Erythroblast (primary cell): ENCODE measurements at places on chromosomes 12 and 14.

DNA sequence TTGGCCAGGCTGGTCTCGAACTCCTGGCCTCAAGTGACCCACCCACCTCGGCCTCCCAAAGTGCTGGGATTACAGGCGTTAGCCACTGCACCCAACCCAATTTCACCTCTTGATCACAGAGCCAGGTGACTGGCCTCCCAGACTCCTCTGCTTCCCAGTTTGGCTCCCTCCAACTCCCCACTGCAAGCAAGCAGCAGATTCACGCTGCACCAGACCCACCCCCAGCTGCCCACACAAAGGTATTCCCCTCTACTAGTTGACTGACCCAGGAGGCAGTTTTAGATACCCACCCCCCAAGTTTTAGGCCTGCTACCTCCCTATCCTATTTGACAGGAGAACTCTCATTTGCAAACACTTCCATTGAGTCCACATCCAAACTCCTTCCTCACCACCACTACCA lies 5.2 kb downstream of the RARG start:
- no peak for DNase-seq

DNA sequence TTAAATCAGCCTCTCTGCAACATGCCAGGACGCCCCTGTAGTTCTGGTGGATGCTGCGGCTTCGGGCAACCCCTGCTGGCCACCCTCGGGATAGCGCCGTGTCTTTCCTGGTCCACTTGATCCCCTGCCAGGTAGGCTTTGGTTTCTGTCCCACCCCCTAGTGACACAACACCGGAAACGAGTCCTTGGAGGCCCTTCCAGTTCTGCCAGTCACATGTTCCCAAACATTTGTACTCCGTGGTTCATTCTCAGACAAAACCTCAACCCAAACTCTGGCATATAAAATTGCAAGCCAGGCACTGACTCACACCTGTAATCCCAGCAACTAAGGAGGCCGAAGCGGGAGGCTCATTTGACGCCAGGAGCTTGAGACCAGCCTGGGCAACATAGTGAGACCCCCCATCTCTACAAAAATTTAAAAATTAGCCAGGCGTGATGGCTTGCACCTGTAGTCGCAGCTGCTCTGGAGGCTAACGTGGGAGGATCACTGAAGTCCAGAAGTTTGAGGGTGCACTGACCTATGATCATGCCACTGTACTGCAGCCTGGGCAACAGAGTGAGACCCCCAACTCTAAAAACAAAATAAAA lies 37.0 kb downstream of the RASAL1 start:
- peak; percentile 49 for DNase-seq

GRCh38 chr12:55372521-55372920 lies 9.7 kb downstream of the OR6C75 start:
- DNase-seq: no peak

GRCh38 chr12:25615119-25615518 lies 62.0 kb upstream of the LMNTD1 start:
- peak; percentile 46 for DNase-seq

DNA sequence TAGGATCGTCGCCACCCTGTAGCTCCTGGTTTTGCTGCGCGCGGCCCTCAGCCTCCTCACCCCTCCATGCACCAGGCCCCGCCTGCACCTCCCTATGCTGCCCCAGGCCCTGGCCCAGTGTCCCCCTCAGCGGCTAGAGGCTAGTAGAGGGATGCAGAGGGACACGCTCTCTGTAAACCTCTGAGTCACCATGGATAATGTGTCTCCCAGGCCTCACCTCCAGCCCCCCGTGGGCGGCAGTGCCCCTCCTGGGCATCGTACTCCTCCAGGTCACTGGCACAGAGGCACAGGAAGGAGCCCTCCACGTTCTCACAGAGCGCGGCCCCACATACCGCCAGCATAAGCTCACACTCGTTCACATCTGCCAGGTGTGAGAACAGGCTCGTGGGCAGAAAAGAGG lies 12.3 kb downstream of the ISCA2 start:
- DNase-seq: no peak

DNA sequence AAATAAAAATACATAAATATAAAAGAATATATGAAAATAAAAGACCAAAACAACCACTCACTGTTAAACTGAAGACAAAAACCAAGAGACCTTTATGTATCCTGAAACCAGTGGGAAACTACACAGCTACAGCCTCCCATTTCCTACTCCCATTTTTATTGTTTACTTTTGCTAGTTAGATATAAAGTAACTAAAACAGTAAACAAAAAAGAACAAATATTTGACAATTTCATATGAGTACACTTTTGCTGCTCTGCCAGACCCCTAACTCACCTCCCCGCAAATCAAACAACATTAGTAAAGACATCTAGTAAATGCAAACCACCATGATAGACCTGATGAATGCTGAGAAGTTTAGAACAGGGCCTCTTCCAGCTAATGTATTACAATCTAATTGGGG lies 97.1 kb downstream of the BCL2L14 start:
- DNase-seq: no peak

GRCh38 chr14:70333728-70334127 lies 25.8 kb downstream of the COX16 start:
- no peak for DNase-seq

DNA sequence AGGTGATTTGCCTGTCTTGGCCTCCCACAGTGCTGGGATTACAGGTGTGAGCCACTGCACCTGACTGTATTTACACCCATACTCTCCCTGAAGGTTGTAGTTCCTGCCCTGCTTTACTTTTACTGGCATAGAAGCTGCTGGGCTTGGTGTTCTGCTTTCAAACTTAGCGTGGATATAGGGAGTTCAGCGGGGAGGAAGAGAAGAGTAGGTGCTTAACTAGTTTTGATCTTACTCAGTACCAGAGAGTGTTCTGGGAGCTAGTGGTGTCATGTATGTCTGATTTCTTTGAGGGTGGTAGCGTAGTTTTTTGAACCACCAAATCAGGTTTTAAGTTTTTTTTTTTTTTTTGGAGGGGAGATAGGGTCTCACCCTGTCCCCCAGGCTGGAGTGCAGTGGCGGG lies 13.8 kb downstream of the RCOR1 start:
- DNase-seq: no peak

DNA sequence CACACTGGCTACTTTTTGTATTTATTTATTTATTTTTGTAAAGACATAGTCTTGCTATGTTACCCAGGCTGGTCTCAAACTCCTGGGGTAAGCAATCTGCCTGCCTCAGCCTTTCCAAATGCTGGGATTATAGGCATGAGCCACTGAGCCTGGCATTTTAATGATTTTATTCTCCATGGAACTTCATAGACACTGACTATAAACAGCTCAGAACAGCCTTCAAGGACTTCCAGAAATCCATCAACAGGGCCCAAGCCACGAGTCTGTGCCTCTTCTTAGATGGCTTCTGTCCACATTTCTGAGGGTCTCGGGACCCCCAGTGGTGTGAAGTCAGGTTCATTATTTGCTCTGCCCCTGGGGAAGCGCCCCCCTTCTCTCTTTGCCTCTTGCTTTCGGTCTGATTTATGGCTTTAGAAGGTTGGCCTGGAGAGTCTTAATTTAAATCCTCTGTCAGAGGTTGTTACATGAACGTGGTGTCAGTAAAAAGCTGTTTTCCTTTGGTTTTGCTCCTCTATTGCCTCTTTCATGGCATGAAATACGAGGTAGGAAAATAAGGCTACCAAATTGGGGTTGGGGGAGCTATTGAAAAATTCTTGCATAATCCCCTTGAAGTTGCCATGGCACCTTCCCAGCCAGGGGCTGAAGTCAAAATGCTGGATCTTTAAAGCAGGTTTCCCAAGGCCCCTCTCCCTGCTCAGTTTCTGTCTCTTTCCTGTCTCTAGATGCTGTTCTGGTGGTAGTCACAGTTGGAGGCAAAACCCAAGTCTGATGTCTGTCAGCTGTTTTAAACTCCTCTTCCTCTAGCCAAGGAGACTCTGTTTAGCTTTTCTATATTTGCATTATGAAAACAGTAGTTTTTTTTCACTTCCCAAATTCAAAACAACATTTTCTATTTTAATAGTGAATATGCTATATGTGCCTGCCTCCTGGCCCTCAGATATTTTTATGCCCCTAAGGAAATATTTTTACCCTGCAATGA lies 129.4 kb downstream of the SMOC1 start:
- DNase-seq: no peak

DNA sequence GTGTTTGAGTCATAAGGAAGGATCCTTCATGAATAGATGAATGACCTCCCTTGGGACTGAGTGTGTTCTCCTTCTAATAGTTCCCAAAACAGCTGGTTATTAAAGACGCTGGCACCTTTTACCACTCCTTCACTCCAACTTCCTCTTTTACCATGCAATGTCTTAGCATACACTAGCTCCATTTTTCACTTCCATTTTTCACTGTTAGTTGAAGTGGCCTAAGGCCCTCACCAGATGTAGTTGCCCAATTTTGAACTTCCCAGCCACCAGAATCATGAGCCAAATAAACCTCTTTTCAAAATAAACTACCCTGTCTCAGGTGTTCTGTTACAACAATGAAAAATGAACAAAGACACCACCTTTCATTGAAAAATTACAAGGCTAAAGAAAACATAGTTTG lies 64.7 kb downstream of the GPR65 start:
- DNase-seq: no peak

- no peak for DNase-seq
Measured at GRCh38 chr12:11723993-11724392, 74.5 kb downstream of the ETV6 start.

DNA sequence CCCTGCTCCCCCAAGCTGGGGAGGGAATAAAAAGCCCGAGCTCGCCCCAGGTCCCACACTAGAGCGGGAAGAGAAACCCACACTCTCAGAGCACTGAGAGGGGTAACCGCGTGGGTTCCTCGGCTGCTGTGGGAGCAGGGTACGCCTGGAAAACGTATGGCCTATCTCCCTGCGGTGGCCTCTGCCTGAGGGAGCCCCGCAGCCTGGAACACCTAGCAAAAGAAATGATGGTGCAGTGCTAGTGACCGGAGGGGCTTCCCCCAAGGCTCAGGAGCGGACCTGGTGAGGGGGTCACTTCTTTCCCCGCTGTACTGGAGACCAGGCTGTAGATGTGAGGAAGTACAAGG lies 2.5 kb upstream of the OR4N2 start:
- DNase-seq: no peak

DNA sequence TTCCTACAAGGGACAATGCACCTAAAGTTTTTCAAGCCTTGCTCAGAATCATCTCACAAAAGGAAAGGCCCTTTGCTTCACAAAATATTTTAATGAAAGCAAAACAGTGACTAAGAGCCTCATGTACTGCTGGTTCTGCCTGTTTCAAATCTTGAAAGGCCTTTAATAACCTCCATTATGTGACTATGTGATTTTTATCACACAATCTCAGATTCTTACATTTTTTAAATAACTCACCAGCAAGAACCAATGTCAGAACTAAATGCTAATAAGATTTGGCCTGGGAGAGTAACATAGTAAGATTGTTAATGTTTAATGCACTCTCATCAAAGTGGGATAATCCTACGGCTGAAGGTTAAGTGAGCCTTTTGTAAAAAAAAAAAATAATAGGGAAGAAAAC lies 378.9 kb downstream of the RGS6 start:
- DNase-seq: no peak

DNA sequence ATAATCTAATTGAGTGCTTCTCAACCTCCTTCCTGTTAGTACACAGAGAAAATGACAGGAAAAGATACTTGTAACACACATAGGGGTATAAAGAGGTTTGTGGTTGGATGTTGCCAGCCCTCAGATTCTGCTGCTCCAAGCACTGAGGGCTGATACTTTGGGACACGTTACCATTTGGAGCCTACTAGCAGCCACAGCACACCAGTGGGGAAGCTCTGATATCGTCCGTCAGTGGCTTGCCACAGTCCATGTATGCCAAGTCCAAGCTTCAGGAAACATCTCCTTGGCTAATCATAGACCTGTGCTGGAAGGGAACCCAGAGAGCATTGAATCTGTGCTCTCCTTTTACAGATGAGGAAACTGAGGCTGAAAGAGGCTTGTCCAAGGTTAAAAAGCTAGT lies 22.3 kb downstream of the B4GALNT3 start:
- no peak for DNase-seq

- DNase-seq: no peak
Measured at GRCh38 chr12:39364196-39364595, 78.7 kb downstream of the KIF21A start.

DNA sequence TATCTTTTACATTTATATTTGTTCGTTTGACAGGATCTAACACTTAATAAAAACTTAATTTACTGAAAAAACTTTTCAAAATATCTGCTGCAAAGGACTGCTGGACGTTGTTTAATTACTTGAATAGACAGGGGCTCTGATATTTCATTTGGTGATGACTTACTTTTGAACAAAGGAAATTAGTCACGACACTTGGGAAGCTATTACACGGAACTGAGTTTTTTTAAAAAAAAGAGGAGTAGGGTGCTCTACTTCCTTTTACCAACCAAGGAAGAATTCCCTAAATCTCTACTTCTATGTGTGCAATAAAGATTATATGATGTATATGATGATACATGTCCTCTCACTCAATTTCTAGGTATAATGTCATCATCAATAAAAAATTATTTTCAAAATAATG lies 4.7 kb downstream of the FGD6 start:
- DNase-seq: no peak

DNA sequence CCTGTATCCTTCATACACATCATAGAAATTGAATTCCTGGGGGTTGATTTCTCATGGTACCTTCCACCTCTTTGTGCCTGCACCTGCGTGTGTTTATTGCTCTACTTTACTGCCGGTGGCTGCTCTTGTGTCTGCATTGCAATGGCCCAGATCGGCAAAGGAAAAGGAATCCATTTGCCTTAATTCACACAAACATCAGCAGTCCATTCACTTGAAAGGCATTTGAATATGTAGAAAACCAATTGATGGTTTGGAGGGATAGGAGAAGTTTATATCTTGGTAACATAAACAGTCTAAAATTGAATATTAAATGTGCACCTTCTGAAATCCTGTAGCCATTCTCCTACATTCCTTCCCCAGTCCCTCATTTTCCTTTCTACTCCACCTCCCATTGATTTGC lies 74.0 kb downstream of the SNAPC1 start:
- DNase-seq: no peak

- no peak for DNase-seq
Measured at GRCh38 chr12:128557231-128557630, 266.5 kb downstream of the SLC15A4 start.

DNA sequence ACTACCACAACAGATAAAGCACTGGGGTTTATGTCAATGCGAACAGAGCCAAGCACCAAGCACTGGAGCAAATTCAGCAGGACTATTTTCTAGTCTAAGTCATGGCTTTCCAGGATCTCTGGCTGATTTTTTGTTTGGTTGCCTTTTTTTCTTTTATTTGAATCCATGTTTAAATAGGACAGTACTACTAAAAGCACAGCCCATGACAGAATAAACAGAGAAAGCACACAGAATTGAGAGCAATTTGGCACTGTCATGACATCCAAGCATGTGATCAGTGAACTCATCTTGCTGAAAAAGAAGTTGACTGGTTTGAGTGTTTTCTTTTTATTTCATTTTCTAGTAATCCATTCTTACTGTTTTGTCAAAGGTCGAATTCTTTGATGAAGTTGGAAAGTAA lies 23.1 kb upstream of the RERG start:
- DNase-seq: no peak

GRCh38 chr12:116366824-116367223 lies 89.3 kb upstream of the MED13L start:
- no peak for DNase-seq

DNA sequence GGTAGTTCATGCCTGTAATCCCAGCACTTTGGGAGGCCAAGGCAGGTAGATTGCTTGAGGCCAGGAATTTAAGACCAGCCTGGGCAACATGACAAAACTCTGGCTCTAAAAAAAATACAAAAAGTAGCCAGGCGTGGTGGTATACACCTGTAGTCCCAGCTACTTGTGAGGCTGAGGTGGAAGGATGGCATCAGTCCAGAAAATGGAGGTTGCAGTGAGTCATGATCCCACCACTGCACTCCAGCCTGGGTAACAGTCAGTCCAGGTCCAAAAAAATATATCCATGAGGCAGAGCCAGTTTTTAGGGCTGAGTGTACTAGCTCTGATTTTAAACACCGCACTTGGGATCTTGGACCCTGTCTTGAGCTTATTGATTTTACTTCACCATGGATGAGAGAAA lies 30.6 kb upstream of the FICD start:
- no peak for DNase-seq
